Right kidney (tissue), 9 donors: ENCODE measurements at places on chromosomes 6 and 20.

GRCh38 chr6:99645986-99646385 is 39.4 kb downstream of the PRDM13 start:
- DNase-seq: no peak

- no peak for DNase-seq
Observed at GRCh38 chr6:77133031-77133430, 330.3 kb downstream of the HTR1B start.

DNA sequence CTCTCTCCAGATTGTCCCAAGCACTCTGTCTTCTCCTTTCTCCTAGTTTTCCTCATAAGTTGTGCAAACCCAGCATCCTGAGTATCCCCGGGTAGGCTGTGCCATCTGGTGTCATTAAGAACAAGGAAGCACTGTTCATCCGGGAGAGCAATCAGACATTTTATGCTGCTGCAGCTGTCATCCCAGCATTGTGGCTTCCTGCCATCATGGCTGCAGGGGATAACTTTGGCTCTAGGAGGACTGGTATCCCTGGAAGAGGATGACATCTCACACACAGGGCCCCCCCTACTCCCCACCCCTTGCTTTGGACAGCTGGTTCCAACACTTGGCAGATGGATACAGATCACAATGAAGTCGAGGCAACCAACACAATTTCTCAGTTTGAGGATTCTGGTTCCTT is 1195.1 kb upstream of the MAP3K7 start:
- DNase-seq: no peak

- DNase-seq: no peak
Observed at GRCh38 chr20:40110311-40110831, 578.7 kb downstream of the MAFB start.

DNA sequence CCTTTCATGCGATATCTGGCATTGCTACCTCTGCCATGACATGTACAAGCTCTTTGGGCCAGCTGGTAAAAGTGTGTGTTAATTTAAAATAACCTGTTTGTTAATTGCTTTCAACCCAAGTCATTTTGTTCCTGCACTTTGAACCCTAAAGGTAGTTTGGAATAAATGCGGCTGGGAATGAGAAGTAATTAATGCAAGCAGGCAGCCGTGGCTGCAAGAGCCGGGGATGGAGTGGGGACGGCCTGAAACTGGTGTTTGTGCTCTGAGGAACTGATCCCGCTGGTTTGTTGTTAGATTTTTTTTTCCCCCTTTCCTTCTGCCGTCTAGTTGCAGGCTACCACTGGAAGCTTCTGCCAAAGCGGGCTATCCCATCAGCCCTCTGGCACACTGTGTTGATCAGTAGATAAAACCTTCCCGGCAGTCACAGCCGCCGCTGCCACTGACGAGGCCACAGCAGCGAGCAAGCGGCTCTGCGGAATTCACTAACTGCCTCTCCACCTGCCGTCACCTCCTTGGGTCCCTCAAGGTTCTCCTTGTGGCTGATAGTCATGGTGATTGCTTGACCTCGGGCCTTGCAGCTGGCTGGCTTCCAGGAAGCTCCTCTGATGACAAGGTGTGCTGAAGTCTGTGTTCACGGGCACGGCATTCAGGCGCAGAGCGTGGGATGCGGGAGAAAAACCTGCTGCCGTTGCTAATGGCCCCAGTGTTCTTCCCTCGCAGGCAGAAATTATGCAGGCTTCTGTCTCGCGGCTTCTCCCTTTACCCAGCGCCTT is 315.9 kb downstream of the TFAP2A start:
- DNase-seq: peak; percentile 66

- no peak for DNase-seq
Observed at GRCh38 chr20:8229090-8229489, 97.0 kb downstream of the PLCB1 start.

DNA sequence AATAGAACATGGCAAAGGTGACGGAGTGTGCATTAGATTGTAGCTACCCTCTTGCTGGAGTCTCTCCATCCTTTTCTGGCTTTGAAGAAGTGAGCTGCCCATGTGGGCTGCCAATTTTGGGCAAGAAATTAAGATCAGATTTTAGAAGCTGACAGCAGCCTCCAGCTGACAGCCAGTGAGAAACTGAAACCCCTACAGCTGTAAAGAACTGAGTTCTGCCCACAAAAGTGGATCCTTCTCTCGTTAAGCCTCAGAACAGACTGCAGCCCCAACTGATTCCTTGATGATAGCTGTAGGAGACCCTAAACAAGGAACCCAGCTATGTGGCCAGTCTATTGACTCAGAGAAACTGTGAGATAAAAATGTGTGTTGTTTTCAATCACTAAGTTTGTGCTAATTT is 134.1 kb downstream of the CD109 start:
- DNase-seq: no peak

GRCh38 chr6:133047065-133047665 is 194.0 kb upstream of the EYA4 start:
- DNase-seq: no peak

- DNase-seq: no peak
Observed at GRCh38 chr6:34243131-34243771, 5.6 kb downstream of the SMIM29 start.

GRCh38 chr20:24411003-24411833 is 58.2 kb upstream of the SYNDIG1 start:
- no peak for DNase-seq

- DNase-seq: no peak
Observed at GRCh38 chr6:161168281-161168891, 105.5 kb downstream of the AGPAT4 start.

GRCh38 chr20:1225783-1226654 is at the start of gene RAD21L1:
TSS of gene RAD21L1 (plus strand) at chr20:1226044. CDS start at chr20:1228454, 2,410 bp downstream.
- DNase-seq: peak; percentile 76

DNA sequence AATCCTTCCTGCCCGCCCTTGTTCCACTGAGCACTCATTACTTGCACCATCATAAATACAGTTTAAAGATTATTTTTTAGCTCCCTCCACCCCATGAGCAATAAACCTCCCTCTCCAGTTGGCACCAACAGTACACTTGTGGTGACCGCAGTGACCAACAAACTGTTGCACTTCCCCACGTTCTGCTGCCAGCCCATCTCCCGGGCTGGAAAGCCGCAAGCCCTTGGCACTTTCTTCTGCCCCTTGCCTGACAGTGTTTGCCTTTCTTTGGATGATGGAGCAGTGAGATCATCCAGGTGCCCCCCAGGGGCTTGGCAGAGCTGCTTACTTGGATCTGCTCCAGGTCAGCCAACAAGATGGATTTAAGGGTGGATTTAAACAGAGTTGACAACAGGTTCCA is 21.6 kb downstream of the KCNB1 start:
- DNase-seq: no peak

DNA sequence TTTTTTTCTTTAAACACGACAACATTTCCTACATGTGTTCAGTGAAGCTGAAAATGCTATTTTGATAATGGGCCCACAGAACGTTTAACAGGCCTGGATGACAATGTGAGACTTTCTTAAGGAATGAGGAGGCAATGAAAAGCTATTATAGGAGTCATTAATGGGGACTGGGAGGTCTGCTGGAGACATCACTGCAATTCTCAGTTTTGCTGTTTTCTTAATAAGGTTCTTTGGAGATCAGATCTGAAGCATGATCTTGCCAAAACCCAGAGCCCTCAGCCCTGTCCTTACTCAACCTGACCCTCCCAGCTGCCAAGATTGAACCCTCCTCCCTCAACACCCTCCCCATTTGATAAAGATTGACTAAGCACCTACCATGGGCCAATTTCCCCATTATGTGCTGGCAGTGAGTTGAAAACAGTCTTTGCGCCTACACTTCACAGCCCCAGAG is 353.1 kb downstream of the MAFB start:
- no peak for DNase-seq

DNA sequence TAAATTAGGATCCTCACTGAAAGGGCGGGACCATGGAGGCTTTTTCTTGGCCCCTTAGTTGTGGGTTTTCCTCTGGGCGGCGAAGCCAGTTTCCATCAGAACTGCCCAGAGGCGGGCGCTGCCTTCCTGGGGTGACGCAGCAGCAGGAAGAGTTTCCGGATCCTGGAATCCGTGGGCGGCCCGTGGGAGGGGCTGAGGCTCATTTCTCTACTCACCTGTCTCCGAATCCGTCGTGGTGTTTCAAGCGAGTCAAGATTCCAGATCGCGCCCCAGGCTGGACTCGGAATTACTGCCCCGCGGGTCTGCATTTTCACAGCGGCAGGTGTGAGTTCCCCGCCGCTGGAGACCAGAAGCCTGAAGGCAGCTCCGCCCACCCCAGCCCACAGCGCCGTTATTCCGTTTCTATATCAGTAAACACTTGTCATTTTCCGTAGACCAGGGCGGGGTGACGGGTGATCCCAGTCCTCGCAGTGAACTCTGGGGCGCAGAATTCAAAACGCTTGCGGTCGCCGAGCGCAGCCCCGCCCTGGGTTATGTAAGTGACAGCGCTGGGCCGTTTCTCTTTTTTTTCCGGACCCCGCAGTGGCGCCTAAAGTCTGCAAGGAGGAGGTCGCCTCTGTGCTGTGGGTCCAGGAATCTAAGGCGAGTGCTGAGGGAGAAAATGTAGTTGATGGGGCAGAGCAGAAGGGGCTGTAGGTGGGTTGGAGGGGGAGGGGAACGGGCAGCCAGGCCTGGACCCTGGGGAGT is 27.2 kb upstream of the POU5F1 start:
- DNase-seq: peak; percentile 88

DNA sequence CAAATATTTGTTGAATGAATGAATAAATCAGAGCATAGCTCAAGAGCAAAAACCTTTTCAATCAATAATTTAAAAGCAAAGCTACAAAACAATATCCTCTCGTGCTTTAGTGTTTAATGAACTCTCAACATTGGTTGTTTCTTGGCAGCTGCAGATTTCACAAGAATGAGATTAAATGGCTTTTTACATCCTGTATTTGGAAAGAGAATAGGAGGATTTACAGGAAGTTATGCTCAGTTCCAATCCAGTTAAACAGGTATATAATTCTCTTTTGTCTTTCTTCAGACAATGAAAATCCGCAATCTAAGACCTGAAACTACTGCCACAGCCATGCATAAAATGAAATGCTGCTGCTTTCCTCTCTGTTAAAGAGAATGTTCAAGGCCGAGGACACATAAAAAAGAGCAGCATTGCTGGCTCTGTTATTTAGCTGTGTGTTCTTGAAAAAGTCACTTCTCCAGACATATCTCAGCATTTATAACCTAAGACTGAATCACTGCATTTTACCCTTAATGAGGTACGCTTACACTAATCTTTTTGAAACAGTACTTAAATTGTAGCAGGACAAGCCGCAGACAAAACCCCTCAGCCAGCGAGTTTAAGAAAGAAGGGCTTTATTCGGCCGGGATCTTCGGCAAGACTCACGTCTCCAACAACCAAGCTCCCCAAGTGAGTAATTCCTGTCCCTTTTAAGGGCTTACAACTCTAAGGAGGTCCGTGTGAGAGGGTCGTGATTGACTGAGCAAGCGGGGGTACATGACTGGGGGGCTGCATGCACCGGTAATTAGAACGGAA is 3.6 kb downstream of the C6orf52 start:
- no peak for DNase-seq

DNA sequence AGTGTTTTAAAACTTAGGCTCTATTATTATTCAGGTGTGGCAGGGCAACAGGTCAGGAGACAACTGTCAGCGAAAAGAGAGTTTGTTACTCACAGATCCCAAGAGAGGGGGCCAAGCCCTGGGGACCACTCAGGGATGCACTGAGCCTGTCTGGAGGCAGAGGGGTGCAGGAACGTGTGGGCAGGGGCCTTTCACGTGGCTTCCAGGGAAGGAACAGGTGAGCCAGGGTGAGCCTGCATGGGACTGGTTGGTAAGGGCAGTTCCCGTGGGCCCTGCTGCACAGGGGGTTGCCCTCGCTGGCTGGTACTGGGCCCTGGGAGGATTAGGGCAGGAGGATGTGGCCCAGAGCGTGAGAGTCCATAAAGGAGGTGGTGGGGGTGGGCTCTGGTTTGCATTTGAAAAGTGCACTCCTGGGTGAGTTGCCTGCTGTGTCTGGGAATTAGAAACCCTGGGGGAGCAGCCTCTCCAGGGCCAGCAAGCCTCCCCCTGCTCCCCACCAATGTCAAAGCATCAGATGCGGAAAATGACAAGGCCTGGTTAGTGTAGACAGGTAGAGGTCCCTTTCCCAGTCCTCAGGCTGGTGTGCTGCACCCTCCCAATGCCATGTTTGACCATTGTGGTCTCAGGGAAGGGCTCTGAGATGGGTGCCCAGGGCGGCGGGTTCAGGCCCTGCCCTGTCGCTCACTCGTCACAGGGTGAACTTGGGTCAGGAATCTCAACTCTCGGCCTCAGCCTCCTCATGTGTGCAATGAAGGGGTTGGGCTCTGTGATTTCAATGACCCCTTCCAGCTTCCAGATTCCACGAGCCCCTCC is 127.4 kb upstream of the RPS6KA2 start:
- no peak for DNase-seq

DNA sequence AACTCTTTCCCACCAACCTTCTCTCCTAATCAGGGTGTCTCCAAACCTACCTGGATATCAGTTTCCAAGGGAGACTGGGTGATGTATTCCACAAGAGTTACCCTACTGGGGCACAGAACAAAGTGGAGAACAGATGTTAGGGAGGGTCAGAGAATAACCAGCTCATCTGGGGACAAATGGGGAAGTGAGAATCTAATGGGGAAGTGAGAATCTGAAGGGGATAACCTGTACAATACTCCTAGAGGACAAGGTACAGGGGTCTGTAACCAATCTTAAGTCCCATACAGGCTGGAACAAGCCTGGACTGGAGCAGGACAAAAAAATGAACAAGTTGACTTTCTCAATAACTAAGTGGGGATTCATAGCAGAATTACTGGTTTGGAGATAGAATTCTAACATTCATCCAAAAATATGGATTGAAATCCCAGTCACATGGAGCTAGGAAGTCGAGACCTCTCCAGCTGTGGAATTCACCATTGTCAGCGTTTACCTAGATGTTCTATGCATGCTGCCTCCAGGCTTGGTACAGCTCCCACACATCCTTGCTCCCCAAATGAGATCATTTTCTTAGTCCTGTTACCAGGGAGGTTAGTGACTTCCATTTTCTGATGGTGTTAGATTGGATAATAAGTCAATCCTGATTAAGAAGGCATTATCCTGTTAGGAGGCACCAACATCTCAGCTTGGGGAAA is 214.8 kb upstream of the MOCS1 start:
- DNase-seq: no peak

DNA sequence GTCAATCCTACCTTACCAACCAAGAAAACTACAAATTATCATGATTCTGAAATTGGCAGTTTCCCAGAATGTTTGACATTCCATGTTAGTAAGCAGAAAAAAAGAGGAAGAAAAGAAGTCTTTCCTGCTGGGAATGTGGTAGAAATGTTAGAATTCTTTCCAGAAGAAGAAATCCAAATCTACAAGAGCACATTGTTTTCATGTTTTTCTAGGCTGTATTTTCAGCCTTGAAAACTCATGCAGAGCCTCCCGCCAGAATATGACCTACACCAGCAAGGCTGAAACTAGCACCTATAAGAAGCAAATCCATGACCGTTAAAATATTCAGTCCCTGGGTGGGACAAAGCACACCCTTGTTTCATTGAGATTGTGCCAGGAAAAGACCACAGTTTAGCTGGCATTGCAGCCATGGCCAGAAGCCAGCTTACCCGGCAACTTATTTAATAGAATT is 259.4 kb downstream of the GJA1 start:
- DNase-seq: no peak

GRCh38 chr6:122692175-122692598 is 82.0 kb downstream of the PKIB start:
- DNase-seq: no peak

- peak; percentile 98 for DNase-seq
Observed at GRCh38 chr6:149545754-149546471, at the start of gene PPIL4. TSS of gene PPIL4 (minus strand) at chr6:149546043. CDS start at chr6:149546005, 38 bp downstream.

- no peak for DNase-seq
Observed at GRCh38 chr6:79384845-79385244, 150.4 kb upstream of the HMGN3 start.
